ENCODE measurements at places on chromosomes 1 and 21. TPM values are rescaled to one million over a fixed set of nuclear protein-coding genes. Genes with fewer than 3 reads are reported as not detected.

Gene PAX7
- not detected for total RNA-seq

DNA sequence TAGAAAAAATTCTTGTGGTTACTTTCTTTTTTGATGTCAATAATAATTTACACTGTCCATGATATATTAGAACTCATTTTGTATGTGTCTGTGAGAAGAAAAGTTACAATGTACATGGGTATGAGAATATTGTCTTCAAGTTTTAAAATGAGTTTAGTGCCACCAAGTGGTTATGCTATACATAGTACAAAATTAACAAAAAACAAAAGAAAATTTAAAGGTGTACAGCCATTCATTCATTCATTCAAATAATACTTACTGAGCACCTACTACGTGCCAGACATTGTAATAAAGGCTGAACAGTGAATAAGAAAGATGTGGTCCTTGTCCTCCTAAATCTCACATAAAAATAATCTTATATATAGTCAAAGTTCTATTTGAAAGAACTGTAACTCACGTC lies 27.7 kb downstream of the UCHL5 start:
- DNase-seq: no peak

- DNase-seq: no peak
These were observed 13.5 kb downstream of the OLFML2B start for GRCh38 chr1:162010175-162010506.

Gene FMO5
- total RNA-seq: 1.9 TPM

- no peak for DNase-seq
These were observed 25.5 kb downstream of the CD58 start for GRCh38 chr1:116545359-116545705.

- no peak for DNase-seq
These were observed 38.1 kb downstream of the MRAP start for GRCh38 chr21:32336711-32337110.

DNA sequence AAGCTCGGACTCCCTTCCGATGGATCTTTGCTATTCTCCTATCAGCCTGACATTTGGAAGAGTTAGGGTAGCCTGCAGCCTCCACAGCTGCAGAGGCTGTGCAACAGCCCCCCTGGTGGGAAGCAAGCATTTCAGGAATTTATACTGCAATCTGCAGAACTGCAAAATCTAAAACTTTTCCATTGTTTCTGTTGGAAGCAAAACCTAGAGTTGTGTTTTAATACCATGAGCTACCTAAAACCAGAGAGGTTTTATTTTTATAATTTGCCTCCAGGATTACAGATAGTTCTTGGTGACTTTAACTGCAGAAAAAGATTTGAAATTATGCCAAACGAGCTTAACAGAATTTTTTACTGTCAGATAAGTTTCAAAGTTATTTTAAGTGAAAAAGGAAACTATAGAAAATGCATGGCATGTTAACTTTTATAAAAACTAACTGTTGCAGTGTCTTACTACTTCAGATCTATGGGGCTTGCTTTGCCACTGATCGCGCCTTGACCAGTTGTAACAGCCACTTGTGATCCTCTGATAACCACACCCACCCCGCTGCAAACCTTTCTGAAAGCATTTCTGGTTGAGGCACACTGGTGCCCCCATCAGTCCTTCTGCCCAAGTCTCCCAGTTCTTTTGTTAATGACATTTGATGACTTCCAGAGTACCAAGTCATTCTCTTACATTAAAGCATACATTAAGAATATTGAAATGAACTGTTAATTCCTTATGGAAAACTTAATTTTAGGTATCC lies 64.8 kb downstream of the PRDM2 start:
- no peak for DNase-seq

DNA sequence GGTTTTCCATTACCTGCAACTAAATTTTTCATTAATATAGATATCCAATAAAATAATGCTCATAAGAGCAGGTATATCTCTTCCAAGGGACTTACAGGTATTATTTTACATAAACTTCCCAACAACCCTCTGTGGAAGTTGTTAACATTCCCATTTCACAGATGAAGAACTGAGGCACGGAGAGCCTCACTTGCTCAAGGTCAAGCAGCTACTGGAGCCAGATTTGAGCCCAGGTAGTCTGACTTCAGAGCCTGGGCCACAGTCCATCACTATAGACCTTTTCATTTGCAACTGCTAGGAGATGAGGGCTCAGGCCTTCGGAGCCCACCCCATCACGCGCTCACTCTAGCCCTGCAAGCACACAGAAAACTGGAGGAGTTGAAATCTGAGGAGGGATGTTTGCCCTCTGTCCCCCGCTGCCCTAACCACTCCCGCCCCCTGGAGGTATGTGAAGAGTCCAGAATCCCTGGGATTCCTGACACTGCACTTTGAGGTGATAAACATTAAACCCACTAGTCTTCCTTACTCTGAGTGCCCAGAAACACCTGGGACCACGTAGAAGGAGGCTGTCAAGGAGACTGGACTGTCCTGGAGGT lies 11.7 kb upstream of the ALPL start:
- no peak for DNase-seq

Gene FAM151A
- not detected for total RNA-seq

Gene TMEM269
- total RNA-seq: 0.27 TPM

Gene SLC30A2
- total RNA-seq: not detected

Gene FCRL1
- 1.8 TPM for total RNA-seq

GRCh38 chr21:29064850-29065481 lies 8.5 kb downstream of the CCT8 start:
- no peak for DNase-seq

Gene OR2L3
- total RNA-seq: not detected

- no peak for DNase-seq
These were observed 55.0 kb downstream of the SLC35D1 start for GRCh38 chr1:66998972-66999371.

Gene CGN
- not detected for total RNA-seq

DNA sequence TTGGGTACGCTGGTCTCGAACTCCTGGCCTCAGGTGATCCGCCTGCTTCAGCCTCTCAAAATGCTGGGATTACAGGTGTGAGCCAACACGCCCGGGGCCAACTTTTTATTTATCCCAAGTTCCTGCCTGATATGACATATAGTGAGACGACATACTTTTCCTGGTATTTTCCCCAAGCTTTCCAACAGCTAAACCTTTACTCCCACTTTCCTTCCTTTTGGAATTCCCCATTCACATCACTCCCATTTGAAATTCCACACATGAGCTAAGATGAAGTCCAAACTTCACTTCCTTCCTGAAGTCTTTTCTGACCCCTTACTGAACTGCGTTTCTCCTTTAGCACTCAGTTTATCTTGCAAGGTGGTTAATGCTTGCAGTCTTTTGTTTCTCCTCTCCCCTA lies 64.1 kb downstream of the S1PR1 start:
- no peak for DNase-seq

DNA sequence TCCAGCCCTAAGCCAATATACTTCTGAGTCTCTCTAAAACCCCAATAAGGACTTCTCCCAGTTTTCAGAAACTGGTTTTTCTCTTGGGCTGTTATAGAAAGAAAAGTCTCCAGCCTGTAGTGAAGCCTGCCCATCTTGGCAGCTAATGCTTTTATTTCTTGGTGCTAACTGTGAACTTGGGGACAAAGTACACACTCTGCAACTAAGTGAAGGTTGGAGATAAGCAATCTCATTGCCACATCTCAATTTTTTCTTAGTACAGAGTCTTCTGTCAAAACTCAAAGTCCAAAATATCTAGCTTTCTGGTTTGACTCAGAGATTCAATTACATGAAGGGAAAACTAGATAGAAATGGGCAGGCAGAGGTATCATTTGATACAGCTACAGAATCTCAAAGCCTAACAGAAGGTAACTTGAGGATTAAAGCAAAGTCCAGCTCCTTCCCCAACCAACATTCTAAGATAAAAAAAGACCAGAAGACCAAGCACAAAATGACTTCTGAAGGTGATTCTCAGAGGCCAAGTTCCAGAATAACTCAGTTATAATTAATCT lies 14.0 kb downstream of the AK2 start:
- DNase-seq: no peak

DNA sequence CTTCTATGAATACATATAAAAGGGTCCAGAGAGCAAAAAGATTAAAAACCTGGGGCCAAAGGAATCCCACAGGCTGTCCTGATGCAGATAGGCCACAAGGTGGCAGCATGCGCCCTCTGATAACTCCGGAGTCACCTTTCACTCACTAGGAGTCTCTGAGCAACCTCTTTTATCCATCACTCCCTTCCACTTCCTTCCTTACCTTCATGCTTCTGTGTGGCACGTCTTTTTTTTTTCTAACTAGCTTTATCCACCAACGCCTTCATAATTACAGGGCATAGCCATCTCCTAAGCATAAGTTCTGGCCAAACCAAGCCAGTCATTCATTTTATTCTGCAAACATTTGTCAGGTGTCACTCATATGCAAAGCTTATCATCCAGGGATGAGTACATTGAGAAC lies 3.9 kb upstream of the PGLYRP4 start:
- no peak for DNase-seq

DNA sequence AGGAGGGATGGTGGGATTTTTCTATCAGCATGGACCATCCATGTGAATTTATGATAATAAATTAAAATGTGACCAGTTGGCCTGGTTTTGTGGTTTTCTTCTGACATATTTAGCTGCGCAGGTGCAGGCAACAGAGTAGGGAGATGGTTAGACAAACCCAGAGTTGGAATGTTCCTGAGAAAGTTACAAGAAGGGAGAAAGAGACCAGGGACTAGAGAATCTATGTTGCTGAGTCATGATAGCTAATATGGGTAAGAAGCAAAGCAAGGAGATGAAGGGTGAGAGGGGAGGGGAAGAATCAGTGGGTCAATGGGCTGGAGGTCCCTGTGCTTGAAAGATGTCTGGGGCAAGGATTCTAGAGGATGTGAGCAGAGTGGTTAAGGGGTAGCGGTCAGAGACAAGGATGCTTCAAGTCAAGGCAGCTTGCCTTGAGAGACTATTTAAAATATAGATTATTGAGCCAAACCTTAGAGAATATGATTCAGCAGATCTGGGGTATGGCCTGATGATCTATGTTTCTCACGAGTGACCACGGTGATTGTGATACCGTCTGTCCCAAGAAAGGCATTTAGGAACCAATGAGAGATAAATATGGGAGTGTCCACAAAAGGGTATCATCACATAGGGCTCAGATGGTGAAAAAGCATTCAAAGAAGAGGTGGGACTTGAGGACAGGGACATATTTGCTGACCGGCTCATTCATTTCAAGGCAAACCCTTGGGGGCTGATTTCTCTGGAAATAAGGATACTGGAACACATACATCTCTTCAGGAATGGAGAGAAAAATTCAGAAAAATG lies 219.7 kb upstream of the PLD5 start:
- no peak for DNase-seq

GRCh38 chr21:31618696-31619430 lies 40.6 kb upstream of the SOD1 start:
- DNase-seq: no peak

Gene XCL2
- total RNA-seq: not detected

- DNase-seq: no peak
These were observed 153.9 kb upstream of the LMO4 start for GRCh38 chr1:87174724-87175245.

- no peak for DNase-seq
These were observed 11.5 kb upstream of the KCNAB2 start for GRCh38 chr1:6033986-6034749.

DNA sequence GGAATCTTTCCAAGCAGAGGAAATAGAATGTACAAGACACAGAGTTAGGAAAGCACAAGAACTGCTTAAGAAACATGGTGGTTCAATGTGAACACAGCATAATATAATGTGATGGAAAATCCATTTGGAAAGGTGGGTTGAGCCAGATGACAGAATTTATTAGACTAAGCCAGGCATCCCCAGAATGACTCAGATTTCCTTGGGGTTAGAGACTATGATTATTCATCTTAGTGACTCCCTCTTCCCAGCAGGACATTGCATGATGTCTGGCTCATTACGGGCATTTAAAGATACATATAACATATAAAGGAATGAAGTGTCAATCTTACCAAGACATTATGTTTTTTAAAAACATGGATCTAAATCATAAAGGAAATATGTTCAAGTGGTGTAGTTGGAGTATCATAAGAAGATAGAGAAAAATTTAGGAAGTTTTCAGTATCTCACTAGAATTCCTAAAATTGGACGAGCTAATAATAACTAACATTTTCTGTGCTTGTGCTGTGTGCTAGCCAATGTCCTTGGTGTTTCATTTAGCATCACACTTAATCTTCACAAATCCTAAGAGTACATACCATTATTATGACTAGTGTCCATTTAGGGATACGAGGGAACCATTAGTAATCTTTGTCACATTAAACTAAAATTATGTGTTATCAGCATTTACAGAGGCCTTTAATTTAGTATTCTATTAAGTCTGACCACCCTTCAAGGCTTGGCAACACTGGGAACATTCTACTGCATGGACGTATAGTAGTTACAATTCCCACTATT lies 41.0 kb upstream of the ST6GALNAC5 start:
- no peak for DNase-seq

Gene GNAI3
- 9.3 TPM for total RNA-seq

DNA sequence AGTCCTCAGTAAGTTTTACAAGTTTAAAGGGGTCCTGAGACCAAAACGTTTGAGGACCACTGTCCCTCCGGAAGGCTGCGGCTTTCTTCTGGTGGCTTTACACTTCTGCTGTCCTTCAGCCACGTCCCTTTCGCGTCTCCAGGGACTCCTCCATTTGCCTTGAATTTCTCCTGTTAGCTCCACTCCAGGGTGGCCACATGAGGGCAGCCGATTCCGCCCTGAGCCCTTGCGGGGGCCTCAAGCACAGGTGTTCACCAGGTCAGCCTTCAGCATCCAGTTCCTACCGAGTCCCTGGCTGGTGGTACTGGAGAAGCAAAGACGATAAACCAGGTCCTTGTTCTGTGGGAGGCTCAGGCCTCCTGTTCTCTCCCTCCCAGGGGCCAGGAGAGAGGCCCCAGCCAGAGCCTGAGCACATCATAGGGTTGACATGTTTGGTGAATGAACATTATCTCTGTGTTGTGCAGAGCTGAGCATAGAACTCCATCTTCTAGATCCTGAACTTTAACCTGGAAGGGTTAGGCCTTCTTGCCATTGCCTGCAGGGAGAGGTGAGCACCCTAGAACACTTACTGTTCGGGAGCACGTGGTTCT lies 27.4 kb upstream of the COQ8A start:
- no peak for DNase-seq
